ENCODE measurements at places on chromosomes 1 and 21.

DNA sequence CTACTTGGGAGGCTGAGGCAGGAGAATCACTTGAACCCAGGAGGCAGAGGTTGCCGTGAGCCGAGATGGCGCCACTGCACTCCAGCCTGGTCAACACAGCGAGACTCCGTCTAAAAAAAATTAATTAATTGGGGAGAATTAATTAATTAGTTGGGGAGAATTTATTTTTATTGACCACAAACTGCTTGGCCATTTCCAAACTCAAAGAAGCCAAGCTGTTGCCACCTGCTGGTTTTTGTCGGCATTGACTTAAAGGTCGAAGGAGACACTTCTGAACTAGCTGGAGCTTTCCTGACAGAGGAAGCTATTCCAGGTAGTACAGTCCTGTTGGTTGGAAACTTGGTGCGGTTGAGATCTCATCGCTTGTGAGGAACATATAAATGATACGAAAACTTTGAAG is 13.1 kb downstream of the MAP1LC3C start:
- DNase-seq, result no peak

- no peak for DNase-seq
These were observed 53.5 kb downstream of the GLIS1 start for GRCh38 chr1:53685272-53686051.

GRCh38 chr1:163561580-163562295 is 240.0 kb downstream of the NUF2 start:
- no peak for DNase-seq

DNA sequence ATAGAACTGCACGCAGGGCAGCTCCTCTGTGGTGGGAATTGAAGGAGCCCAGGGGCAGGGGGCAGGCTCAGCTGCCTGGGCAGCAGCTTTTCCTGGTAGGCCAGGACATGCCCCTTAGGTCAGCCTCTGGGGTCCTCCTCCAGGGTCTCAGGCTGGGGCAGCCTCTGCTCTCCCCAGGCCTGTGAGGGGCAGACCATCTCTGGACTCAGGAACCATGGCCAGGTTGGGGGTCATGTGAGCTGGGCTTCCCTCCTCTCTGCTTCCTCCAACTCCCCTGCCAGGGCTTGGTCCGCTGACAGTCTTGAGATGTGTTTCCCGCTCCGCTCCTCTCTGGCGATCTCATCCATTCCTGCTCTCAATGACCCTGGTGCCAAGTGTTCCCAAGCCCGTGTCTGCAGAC is 5.7 kb downstream of the C1orf210 start:
- no peak for DNase-seq

- DNase-seq, result no peak
These were observed 210.0 kb downstream of the GABPA start for GRCh38 chr21:25944672-25945213.

DNA sequence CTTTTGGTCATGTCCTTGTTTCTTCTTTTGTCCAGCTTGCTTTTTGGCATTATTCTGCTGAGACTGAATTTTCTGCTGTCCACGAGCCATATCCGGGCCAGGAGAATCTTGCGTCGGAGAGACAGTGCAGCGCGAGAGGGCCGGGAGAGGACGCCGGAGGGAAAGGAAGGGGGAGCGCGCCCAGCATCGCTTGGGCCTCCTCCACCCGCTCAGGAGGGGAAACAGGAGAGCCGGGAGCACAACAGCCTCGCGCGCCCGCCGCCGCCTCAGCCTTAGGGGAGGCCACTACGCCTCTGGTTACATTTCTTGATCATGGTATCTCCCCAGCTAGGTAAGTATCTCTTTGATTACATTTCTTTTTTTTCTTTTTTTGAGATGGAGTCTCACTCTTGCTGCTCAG is 7.4 kb upstream of the DEGS1 start:
- DNase-seq, result no peak

- DNase-seq, result no peak
These were observed 16.0 kb downstream of the YARS1 start for GRCh38 chr1:32801096-32801715.

DNA sequence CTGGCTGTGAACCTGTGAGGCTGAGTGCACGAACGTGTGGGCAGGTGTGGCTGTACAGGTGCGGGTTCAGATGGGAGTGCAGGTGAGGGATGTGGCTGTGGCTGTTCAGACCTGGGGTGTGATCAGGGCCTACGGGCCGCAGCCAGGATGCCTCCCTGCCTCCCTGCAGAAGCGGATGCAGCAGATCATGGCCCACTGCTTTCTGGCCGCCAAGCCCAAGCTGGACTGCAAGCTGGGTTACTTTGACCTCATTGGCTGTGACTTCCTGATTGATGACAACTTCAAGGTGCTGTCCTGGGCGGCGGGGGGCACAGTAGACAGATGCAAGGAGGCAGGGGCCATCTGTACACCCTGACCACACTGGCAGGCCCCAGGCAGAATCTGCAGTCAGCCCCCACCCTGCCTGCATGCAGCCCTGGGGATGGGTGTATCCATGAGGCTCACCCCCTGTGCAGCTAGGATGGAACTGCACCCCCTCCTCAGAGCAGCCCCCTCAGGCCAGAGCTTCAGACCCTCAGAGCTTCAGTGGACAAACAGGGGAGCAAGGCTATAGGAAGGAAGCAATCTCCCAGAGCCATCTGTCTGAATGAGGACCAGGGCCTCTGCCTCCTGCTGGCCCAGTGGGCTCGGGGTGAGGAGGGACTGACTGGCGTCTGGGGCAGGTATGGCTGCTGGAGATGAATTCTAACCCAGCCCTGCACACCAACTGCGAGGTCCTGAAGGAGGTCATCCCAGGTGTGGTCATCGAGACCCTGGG is 9.8 kb downstream of the TNFRSF18 start:
- DNase-seq, result no peak

DNA sequence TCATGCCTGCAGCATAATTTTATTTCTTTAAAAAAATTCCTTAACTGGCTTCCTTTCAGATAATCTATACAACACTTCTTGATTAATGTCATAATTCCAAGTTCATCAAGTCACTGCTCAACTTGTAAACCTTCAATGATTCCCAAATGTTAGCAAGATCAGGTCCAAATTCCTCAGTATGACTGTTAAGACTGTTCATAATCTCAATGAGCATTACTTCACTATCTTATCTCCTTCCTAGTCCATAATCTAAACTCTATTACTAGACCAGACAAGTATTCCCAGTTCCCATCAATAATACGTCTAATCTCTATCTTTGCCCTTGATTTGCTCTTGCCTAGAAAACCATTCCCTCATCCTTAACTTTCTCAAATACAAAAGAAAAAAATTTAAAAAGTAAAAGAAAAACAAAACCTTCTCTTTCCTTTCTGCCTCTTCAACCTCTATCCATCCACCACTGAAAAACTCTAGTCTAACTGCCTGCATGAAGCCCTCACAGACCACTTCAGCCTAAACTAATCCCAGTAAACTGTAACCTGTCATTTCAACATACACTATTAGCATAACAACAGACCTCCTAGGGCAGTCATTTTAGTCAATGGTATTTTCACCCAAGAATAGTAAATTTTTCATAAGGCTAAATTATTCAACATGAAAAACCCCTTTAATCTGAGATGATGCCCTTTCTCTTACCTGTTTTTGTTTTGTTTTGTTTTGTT is 15.5 kb downstream of the LUZP1 start:
- DNase-seq, result no peak

GRCh38 chr1:226687426-226687825 is 51.7 kb downstream of the ITPKB start:
- peak; percentile 27 for DNase-seq

Data from stimulated activated CD4-positive, alpha-beta T cell treated with anti-CD3 and anti-CD28 coated beads, TNF-alpha, amount 100 ng/mL, for 4 hours (primary cell).